Ecto neural progenitor cell (in vitro differentiated cells): ENCODE measurements at places on chromosomes 4 and X.

DNA sequence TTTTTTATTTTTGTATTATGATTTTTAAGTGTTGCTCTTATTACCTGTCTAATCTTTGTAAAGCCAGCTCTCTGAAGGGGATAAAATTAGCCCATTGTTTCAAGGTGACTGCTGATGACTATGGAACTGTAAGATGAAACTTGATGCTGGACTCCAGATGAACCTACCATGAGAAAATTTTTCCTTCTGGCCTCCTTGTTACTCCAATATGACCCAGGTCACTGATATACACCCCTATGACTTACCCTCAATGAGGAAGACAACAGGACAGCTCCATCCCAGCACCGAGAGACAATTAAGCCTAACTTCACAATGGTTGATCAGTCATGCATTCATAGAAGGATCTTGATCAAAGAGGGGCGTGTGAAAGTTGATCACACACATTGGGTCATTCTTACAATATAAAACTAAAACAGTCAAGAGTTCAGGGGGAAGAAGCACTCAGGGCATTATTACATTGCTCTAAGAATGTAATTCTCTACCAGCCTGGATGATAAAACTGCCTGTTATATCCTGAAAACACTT, 230.8 kb upstream of the AGTR2 start:
- DNase-seq, result no peak

DNA sequence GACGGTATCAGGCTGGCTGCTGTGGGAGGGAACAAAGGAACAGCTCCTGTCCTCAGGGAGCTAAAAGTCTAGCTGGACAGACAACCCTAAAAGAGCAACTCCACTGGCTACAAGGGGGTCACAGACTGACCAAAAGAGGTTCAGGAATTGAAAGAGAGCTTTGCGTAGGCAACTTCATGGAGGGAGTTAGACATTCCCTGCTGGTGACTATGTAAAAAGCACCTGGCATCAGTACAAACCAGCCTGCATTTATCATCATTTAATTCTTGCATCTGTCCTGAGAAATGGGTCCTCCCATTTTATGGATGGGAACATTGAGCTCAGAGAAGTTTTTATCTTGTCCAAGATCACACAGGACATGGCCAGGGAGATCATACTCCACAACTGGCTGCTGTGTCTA, 1.4 kb upstream of the LGI2 start:
- no peak for DNase-seq

DNA sequence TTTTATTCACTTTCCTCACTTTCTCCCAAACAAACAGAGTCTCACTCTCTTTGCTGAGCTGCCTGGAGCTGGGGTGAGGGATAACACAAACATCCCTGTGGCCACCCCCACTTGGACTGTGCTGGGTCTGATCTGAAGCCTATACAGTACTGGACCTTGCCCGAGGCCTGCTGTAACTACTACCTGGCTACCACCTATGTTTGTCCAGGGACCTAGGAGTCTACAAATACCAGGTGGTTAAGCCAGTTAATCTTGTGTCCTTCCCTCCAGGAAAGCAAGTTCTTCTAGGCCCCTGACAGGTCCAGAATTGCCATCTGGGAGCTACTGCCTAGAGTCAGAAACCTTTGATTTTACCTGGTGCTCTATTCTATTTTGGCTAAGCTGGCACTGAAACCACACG, 87.3 kb downstream of the RTL3 start:
- no peak for DNase-seq

DNA sequence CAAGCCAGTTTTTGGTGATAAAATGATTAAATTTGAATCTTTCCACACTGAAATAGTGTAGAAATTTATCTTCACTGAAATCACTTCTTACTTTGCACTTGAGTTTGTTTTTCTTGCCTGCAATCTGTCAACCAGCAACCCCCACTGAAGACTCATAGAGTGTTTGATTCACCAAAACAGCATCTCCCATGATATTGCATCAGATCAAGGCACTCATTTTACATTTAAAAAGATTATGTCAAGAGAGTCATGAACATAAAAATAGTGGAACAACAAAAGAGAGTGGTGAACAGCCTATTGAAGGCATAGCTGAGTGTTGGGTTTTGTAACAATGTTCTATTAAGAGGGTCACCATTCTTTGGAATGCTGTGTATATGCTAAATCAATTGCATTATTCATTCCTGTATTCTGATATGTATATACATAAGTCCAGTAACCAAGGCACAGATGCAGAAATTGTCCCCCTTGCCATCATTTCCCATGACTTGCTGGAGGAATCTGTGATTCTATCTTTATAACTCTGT, 1934.9 kb downstream of the ARAP2 start:
- DNase-seq, result no peak

DNA sequence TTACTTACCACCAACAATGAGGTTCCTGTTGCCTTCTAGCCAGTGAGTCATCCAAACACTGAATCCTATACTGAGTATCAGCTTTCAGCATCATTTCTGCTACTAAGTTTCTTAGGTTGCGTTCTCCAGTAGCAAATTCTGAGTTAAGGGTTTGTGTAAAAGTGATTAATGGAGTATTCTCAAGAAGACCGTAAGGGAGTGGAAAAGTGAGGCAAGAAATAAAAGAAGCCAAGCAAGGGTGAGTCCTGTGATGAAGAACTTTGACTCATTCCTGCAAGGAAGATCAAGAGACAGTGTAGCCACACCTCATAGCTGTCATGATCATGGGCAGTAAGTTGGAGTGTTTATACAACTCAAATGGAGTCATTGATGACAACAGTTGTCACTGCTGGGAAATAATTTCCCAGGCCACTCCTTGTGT, 446.2 kb downstream of the RAPGEF2 start:
- DNase-seq, result no peak

- no peak for DNase-seq
Observed at GRCh38 chrX:9644335-9644734, 121.3 kb downstream of the GPR143 start.

- DNase-seq, result peak; percentile 53
Observed at GRCh38 chrX:123959281-123960063, 2.0 kb upstream of the STAG2 start.

DNA sequence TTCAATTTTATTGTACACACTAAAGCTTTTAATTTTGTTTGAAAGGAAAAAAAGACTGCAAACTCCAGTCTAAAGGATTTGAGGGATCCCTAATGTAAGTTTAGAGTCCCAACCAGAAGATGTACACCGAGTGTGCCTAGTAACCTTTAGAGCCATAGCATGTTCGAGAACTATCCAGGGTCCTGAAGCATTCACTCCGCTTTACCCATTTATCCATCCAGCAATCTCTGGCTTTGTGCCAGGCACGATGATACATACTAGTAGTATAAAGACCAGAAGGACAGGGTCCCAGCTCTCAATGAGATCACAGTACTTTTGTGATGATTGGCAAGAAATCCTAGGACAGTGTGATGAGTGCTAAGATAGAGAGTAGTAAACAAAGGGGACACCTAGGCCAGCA, 168.7 kb downstream of the STK32B start:
- DNase-seq, result no peak

DNA sequence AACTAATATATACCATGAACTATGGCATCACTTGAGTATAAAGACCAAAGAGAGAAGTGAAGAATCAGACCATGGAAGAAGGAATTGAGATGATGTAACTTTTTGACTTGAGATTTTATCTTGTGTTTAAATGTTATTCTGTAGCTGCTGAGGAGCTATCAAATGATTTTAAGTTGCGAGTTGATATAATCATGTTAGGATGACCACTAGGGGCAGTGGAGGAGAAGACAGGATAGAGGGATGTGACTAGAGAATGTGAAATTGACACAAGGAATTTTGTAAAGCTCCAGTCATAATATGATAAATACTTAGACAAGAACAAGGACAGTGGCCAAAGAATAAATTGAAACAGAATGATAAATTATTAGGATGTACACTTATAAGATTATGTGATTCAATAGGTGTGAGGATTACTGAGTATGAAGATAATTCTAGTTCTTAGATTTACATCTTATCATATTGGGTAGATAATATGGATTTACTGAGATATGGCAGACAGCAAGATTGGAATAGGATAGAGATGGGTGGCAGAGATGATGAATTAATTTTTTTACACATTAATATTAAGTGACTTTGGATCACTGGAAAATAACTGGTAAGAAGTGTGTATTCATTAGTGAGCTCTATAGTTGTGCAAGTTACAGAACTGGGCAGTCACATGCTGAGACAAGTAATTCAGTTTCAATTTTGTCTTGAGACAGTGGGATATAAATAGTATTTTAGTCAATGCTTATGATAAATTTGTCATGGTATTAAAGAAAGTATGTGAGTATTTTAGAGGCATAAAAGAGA, 816.0 kb upstream of the PCDH10 start:
- no peak for DNase-seq

- DNase-seq, result no peak
Observed at GRCh38 chrX:102560423-102561068, 38.8 kb upstream of the ARMCX5 start.

GRCh38 chr4:178752954-178753525, 1310.8 kb upstream of the AGA start:
- DNase-seq, result no peak

- DNase-seq, result no peak
Observed at GRCh38 chr4:72529148-72529822, 39.7 kb downstream of the ADAMTS3 start.

- DNase-seq, result no peak
Observed at GRCh38 chr4:101972791-101973190, 182.3 kb downstream of the BANK1 start.

- no peak for DNase-seq
Observed at GRCh38 chrX:119071381-119071780, 1.4 kb upstream of the CT47C1 start.

- no peak for DNase-seq
Observed at GRCh38 chr4:94540476-94540875, 88.7 kb downstream of the PDLIM5 start.

GRCh38 chr4:3424522-3425095, 17.2 kb upstream of the HGFAC start:
- no peak for DNase-seq

DNA sequence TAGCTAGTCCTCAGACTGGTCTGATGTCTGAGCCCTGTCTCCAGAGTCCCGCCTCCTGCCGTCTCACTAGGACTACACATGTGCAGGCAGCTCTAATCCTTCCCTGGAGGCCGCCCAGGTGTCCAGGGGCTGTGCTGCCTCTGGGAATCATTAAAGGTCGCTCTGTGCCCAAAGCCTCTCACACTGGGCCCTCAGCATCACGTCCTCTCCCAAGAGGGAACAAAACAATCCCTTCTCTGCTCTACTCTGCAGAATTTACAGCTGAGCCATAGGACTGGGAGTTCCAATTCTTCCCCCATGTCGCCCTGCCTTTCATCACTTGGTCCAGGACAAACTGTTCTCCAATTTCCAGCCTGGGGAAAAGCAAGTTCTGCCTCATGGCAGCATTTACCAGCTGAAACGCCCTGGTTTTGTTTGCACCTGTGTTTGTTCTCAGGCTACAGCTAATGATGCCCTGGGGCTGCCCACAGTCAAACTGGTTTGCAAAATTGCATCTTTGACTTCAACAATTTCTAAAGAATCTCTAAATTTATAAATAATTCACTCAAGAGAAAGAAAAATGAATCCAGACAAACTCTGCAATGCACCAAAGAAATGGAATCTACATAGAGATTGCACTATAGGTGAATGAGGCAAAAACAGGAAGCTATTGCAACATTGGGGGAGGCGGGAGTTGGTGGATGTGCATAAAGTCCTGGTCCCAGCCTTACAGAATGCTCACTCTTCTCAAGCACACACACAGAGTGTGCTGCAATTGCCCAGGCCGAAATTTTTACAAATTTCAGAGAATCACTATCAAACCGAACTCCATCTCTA, 7.2 kb upstream of the MRFAP1 start:
- no peak for DNase-seq

DNA sequence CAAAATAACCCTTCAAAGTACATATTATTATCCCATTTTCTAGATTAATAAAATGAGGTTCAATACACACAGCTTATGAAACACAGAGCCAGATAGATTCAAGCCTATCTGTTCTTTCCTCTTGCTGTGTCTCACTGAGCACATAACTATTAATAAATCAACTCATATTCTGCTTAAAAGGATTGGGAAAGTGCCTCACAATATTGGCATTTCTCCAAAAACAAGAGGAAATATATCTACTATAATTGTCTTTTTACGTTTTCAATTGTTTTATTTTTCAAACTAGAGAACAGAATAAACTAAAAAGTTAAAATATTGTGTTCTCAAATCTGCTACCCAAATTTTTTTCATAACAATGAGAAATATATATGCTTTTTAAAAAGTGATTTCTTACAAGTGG, 15.8 kb downstream of the DCHS2 start:
- DNase-seq, result no peak

GRCh38 chr4:16265820-16266219, 39.5 kb upstream of the TAPT1 start:
- DNase-seq, result no peak

GRCh38 chrX:136780241-136780640, 491 bp downstream of the ARHGEF6 start:
- no peak for DNase-seq

GRCh38 chr4:108377021-108377420, 208.3 kb upstream of the LEF1 start:
- DNase-seq, result no peak

DNA sequence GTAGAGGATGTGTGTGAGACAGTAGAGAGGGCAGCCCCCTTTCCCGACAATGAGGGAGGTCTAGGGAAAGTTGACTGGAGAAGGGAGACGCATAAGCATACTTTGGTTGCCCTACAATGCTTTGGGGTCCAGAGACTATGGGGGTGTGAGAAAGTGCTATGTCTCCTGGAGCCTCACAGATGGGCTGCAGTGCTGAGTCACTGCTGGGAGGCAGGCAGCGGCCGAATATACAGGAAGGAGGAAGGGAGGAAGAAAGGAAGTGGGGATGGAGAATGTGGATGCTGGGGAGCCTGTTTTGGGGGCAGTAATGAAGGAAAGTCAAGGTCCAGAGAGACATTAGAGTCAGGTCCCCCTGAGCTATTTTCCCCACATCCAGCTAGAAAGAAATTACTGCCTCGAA, 12.7 kb downstream of the DRP2 start:
- DNase-seq, result no peak

DNA sequence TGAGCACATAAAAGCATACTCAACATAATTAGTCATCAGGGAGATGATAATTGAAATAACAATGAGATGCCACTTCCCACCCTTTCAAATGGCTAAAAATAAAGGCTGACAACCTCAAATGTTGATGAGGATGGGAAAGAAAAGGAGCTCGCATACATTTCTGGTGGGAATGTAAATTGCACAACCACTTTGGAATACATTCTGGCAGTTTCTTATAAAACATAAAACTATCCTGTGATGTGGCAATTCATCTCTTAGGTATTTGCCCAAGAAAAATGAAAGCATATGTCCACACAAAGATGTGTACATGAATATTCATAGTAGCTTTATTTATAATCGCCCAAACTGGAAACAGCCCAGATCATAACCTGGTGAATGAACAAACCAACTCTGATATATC, 687 bp upstream of the ZNF275 start:
- no peak for DNase-seq

- DNase-seq, result no peak
Observed at GRCh38 chr4:38958453-38959190, 73.6 kb downstream of the TMEM156 start.

GRCh38 chrX:103417370-103417769, 41.0 kb downstream of the BEX3 start:
- DNase-seq, result no peak
